GM13977 (cell line): ENCODE measurements at places on chromosomes 7 and 10.
A peak's percentile ranks its signal among the peaks of the same experiment; 100 is the strongest.

DNA sequence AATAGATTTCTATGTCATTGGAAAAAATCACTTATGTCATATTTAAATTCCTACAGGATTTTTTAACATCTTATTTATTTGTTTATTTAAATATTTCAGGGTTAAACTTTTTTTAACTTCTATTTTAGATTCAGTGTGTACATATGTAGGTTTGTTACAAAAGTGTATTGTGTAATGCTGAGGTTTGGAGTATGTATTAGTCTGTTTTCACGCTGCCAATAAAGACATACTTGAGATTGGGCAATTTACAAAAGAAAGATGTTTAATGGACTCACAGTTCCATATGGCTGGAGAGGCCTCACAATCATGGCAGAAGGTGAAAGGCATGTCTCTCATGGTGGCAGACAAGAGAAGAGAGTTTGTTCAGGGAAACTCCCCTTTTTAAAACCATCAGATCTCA lies 65.4 kb downstream of the MGAM2 start:
- no peak for DNase-seq

GRCh38 chr7:48177271-48177670 lies 6.0 kb downstream of the ABCA13 start:
- no peak for DNase-seq

GRCh38 chr10:104331208-104331838 lies 6.9 kb downstream of the ITPRIP start:
- DNase-seq: no peak

GRCh38 chr7:131189488-131189887 lies 138.2 kb upstream of the MKLN1 start:
- no peak for DNase-seq

GRCh38 chr10:127873901-127874470 lies 18.8 kb downstream of the CLRN3 start:
- no peak for DNase-seq

- no peak for DNase-seq
These were observed 5.0 kb downstream of the TCF7L2 start for GRCh38 chr10:112954974-112955581.

GRCh38 chr10:129029851-129030602 lies 437.0 kb upstream of the MGMT start:
- no peak for DNase-seq

GRCh38 chr10:113544392-113544791 lies 8.5 kb upstream of the HABP2 start:
- no peak for DNase-seq

DNA sequence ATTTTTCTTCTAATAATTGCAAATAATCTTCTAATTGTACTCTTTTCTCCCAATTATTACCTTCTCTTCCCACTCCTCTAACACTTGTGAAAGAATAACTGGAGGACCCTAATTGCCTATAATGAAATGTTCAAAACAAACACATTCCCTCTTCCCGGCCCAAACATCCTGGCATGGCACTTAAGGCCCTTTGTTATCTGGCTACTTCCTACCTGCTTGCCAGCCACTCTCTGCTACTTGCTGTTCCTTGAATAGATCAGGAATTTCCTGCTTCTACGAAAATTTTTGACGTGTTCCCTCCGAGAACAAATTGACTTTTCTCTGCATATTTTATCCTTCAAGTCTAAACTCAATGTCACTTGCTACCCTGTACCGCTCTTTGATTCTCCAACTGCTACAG lies 56.1 kb upstream of the NOBOX start:
- no peak for DNase-seq

- no peak for DNase-seq
These were observed 13.0 kb upstream of the ACBD5 start for GRCh38 chr10:27253576-27253975.

DNA sequence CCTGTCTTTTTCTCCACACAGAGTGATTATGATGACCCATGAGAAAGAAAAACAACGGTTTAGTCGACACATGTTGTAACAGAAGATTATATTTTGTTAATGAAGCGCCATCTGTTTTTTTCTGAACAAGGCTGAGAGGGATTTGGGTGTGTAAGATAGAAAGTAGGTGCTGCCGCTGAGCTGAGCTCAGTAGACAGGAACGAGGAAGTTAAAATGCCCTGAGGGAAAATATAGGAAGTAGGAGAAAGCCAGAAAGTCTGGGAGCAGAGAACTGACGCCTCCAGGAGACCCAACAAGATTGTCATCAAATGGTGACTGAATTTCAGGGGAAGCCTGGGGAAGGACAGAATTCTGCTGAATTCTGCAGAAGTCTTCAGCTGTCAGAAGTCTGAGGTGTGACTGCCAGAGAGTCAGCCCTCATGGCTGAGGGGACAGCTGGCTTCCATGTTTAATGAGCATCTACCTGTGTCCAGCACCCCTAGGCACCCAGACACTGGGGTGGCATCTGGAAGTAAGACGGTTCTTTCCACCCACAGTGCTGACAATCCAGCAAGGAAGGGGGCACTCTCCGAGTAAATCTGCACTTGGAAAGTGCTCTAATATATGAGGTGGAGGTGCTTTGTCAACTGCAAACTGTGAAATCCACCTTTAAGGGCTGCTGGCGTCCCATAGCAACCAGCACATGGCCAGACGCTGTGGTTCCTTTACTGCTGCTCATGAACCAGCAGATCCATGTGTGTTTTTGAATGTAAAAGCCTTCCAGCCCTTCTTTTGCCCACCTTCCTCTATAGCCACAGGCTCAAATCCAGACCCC lies 12.5 kb upstream of the TSPAN15 start:
- DNase-seq: no peak

DNA sequence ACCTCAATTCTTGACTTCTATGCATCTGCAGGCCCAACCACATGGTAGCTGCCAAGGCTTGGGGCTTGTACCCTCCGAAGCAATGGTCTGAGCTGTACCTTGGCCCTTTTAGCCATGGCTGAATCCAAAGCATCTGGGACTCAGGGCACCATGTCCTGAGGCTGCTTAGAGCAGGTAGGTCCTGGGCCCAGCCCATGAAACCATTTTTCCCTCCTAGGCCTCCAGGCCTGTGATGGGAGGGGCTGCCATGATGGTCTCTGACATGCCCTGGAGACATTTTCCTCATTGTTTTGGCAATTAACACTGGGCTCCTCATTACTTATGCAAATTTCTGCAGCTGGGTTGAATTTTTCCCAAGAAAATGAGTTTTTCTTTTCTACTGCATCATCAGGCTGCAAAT lies 417.8 kb upstream of the LRRN3 start:
- DNase-seq: no peak

GRCh38 chr10:27482984-27483956 lies 20.8 kb upstream of the RAB18 start:
- DNase-seq: no peak

GRCh38 chr7:102285540-102286236 lies 980 bp upstream of the SH2B2 start:
- no peak for DNase-seq

- no peak for DNase-seq
These were observed 754 bp downstream of the SEMA3D start for GRCh38 chr7:85186083-85186520.

DNA sequence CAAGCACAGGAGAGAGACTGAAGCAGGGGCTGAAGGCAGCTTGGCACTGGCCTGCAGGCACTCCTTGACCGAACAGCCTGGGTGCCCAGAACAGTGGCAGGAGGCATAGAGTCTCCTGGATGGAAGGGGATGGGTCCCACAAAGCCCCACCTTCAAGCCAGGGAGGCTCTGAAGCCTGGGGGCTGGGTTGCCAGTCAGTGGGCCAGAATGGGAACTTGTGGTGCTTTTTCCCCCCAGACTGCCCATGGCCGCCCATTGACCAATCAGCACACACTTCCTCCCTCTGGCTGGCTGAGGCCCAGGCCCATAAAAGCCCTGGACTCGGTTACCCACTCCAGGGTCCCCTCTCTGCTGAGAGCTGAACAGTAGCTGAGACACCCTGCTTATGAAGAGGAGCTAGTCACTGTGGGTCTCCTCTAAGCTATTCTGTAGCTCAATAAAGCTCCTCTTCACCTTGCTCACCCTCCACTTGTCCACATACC lies 109.6 kb downstream of the ELAPOR2 start:
- no peak for DNase-seq

- peak; percentile 21 for DNase-seq
These were observed 80.3 kb upstream of the SCIN start for GRCh38 chr7:12490107-12490688.

GRCh38 chr7:140674356-140674800 lies 1.6 kb downstream of the ADCK2 start:
- peak; percentile 57 for DNase-seq

DNA sequence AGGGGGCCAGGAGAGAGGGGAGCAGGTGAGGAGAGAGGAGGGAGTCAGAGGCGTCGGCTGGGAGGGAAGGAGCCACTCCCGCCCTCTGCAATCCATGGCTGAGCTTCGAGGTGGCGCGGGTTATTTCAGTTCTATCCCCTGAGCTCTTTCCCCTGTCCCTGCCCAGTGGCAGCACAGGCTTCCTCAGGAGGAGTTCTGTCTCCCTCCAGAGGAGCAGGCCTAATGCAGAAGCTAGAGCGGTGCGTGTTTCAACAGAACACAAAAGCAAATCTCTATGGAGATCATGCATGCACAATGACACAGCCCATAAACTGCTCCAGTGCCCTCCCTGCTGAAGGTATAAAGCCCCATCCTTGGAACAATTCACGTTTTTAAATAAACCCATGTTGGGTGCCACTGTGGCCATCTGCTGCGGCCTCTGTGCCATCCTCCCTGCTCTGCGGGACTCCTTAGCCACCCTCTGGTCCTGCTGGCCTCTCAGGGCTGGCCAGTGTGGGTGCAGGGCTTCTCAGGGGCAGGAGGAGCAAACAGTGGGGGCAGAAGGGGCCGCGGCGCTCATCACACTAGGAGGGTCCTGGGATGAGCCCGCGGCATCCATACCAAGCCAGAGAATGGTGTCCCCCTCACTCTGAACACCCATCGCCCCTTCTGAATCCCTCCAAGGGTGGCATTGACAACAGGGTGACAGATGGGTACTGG lies 192.6 kb upstream of the LYZL2 start:
- DNase-seq: no peak

DNA sequence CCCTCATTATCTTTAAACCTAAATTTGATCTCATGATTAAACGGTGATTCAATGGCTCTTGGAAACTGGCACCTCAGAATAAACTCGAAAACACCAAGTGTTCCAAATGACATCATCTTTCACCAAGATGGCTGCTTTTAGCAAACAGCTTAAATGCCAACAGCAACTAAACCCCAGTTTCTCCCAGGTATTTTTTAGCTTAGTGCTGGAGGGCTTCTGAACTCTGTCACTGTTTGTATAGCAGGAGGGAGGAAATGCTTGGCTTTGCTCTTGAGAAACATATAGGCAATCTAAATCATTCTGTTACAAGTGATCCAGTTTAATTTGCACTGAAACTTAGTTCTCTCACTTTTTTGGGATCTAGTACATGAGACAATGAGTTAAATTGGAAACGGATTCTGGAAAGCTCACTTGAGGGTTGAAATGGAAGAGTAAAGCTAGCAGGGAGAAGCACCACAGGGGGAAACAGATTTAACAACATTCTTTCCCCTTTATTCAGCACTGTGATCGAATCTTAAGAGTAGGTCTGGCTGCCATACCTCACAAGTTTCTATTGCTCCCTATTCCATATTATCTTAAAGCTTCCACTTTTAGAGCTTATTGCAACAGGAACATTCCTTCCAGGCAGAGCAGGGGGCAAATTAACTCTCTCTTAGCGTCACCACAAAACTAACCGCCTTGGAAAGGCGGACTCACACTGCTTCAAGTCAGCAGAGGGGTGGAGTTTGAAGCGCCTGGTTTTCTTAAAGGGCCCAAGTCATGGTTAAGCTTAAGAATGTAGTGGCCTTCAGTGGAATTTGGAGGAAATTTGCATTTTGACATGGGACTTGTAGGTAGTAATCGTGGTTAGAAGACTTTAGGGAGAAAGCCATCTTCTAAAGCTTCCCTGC lies 1.8 kb upstream of the CCDC6 start:
- DNase-seq: peak; percentile 44

GRCh38 chr7:31186202-31186601 lies 134.1 kb downstream of the ADCYAP1R1 start:
- DNase-seq: no peak

DNA sequence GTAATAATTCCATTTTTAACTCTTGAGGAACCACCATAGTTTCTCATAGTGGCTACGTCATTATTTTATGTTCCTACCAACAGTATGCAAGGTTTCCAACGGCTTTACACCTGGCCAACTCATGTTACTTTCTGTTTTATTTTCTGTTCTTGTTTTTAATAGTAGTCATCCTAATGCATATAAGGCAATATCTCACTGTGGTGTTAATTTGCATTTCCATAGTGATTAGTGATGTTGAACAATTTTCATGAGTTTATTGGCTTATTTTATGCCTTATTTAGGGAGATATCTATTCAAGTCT lies 465.5 kb upstream of the KLF6 start:
- no peak for DNase-seq

- no peak for DNase-seq
These were observed 49.6 kb upstream of the UBN2 start for GRCh38 chr7:139181404-139181803.

- DNase-seq: no peak
These were observed 3.5 kb upstream of the IGF2BP3 start for GRCh38 chr7:23473844-23474093.

GRCh38 chr7:17022920-17023319 lies 141.1 kb upstream of the AGR3 start:
- DNase-seq: no peak

DNA sequence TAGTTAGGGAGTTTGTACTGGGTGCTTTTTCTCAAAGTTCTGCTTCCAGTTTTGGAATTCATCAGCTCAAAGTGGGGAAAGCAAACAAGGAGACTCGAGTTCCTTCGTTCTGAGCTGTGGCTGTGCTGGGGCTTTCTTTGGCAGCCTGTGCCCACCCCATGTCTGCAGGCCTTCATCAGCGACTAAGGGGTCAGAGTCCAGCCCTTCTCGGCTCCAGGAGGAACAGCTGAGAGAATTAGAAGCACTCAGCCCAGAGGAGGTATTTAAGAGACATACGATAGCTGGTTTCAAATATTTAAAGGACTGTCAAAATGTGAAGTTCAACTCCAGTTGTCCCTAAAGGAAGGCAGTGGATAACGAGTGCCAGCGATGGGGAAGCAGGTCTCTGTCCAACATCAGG lies 41.3 kb downstream of the SH3PXD2A start:
- no peak for DNase-seq

GRCh38 chr10:112779025-112779770 lies 170.8 kb upstream of the TCF7L2 start:
- no peak for DNase-seq

GRCh38 chr7:116316838-116317628 lies 106.7 kb downstream of the TES start:
- peak; percentile 29 for DNase-seq

- no peak for DNase-seq
These were observed 138.1 kb upstream of the BET1 start for GRCh38 chr7:94142281-94142680.

GRCh38 chr10:43370671-43371215 lies 693 bp upstream of the FXYD4 start:
- no peak for DNase-seq
